ENCODE measurements at places on chromosomes 5 and 9.
A peak's percentile ranks its signal among the peaks of the same experiment; 100 is the strongest.

DNA sequence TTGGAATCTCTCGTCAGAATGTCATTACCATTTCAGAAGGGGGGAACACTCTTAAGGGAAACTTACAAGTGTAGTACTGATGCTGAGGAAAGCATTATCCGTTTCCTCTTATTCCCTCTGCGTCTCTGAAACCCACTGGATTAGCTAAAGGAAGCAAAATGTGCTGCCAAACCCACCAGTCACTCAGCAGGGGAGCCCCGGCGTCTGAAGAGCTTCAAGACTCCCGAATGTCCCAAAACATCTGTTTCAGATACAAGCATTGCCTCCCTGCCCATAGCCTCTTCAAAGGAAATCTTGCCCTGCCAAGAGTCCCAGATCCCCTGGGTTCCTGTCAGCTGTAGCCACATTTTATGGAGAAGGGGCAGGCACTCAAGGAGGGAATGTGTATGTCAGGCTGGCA lies 1.0 kb upstream of the HCN1 start:
- no peak for DNase-seq

GRCh38 chr5:54644226-54644625 lies 126.7 kb downstream of the SNX18 start:
- DNase-seq = no peak

GRCh38 chr5:135272311-135272805 lies 126.7 kb downstream of the MACROH2A1 start:
- DNase-seq = no peak

GRCh38 chr5:38650946-38651345 lies 94.5 kb upstream of the LIFR start:
- DNase-seq = no peak

- DNase-seq = no peak
These were observed 8.9 kb downstream of the SPINK14 start for GRCh38 chr5:148177207-148177606.

- DNase-seq = no peak
These were observed 10.4 kb upstream of the GLIPR2 start for GRCh38 chr9:36126016-36126730.

- peak; percentile 75 for DNase-seq
These were observed at the start of gene MCC for GRCh38 chr5:113487781-113488644. Gene MCC, minus strand, starts transcription at chr5:113488453.

GRCh38 chr5:134517553-134517952 lies 7.9 kb upstream of the JADE2 start:
- DNase-seq = no peak

DNA sequence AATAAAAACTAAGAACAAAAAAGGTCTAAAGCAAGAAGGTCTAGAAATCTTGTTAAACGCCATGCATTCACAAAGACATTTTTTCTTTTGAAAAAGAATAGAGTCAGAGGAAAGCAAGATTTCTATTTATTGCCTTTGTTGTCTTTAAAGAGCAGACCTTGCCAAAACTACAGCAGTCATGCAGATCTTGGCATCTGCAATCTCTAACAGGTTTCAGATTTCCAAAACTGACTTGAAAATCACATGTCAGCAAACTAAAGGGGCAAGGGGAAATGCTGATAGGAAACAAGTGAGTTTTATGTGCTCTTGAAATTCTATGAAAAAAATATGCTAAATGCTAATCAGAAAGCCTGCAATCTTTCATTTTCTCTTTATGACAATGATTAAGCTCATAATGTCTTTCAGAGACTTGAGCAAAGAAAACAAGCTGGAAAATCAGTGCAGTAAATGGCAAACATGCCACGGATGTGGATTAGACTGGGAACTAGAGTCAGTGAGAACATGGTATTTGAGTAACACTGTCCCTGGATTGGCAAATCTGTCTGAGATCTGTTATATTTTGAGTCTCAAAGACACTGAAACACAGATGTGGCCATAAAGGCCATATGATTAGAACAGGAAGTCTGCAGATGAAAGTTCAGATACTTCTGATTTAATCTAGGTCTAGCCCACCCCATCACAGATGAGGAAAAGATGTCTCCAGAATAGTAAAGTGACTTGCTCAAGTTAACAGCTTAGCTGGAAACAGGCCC lies 361.4 kb upstream of the RPS23 start:
- DNase-seq = no peak

DNA sequence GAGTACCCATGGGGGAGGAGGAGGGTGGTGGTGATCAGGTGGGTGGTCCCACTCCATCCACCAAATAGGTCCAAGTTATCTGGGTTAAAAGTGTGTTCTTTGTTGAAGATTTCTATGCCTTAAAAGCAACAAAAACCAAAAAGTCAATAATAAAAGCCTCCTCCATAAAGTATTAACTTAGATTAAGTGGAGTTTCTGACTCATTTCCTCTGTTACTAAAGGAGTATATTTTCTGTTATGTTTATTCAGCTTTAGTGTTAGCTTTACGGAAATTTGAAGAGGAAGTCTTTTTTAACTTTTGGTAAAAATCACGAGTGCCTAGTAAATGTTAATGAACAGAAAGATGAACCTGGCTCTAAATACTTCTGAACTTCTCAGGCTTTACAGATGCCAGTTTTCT lies 17.8 kb downstream of the FBXO38 start:
- DNase-seq = no peak

DNA sequence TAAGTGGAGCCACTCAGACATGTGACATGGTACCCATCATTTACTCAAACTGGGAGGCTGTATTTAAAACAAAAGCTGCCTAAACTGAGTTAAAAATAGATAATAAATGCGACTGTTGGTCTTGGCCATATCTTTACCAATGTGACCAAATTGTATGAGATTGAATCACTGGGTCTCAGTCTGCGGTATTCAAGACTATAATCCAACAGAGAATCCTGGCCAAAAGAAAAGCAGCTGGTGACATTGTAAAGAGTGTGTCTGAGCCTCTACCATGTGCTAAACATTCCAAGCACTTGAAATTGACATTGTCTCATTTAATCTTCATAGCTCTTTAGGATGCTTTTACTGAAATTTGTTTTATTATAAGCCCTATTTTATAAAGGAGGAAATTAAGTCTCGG lies 282.6 kb downstream of the ZNF608 start:
- no peak for DNase-seq

DNA sequence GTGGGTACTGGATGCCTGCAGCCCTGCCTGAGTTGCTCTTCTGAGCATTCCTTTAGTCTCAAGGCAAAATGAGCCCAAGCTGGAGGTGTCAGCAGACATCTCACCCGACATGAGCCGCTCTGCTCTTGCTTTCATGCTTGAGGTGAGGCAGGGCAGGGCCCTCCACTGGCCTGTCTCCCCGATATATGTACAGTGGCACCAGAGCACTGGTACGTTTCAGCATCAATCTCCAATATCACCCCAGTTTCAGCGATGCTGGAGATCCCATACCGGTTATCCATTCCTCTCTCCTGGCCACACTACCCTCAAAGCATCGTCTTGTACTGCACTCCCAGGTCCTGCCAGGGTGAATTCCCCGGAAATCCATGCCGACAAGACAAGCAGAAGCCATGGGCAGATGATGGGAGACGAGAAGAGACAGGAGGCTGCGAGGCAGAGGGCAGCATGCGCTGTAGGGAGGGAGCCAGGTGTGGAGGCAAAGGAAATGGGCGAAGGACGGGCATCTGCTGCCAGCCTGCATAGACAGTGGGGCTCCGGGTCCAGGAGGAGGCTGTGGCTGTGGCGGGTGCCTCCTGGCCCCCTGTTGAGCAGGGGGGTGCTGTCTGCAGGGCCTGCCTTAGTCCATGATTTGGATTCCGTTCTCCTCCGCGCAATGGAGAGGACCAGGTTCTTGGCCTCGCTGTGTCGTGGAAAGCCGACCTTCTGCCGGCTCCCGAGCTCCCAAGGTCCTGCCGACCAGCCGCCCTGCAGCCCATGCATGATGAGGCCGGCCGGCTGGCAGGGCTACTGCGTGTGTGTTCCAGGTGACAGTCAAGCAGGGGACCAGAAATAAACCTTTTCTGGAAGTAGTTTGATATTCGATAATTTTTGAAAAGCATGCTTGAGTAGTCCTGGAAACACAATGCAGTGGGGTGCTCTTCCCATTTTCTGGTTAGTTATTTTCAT lies 152.2 kb upstream of the IRX2 start:
- DNase-seq = no peak

GRCh38 chr9:137269231-137269772 lies 8.2 kb upstream of the TOR4A start:
- DNase-seq = peak; percentile 84

- no peak for DNase-seq
These were observed 163.3 kb upstream of the LHFPL2 start for GRCh38 chr5:78811866-78812265.

- no peak for DNase-seq
These were observed 63.5 kb upstream of the GARNL3 start for GRCh38 chr9:127201071-127201541.

DNA sequence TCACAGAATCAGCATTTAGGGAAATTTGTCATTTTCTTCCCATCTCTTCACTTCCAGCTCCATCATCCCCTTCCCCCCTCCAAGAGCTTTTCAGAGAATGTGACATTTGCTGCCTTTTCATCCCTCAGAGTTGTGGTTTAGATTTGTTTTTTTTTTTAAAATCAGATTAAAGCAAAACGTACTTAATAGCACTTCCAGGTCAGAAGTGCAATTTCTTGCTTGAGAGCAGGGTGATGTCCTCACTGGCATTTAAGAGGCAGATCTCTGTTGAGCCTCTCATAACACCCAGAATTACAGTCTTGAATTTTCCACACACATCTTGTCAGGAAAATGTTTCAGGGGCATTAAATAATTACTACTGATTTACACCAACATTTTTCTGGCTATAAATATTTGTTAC lies 236.8 kb upstream of the VLDLR start:
- no peak for DNase-seq

DNA sequence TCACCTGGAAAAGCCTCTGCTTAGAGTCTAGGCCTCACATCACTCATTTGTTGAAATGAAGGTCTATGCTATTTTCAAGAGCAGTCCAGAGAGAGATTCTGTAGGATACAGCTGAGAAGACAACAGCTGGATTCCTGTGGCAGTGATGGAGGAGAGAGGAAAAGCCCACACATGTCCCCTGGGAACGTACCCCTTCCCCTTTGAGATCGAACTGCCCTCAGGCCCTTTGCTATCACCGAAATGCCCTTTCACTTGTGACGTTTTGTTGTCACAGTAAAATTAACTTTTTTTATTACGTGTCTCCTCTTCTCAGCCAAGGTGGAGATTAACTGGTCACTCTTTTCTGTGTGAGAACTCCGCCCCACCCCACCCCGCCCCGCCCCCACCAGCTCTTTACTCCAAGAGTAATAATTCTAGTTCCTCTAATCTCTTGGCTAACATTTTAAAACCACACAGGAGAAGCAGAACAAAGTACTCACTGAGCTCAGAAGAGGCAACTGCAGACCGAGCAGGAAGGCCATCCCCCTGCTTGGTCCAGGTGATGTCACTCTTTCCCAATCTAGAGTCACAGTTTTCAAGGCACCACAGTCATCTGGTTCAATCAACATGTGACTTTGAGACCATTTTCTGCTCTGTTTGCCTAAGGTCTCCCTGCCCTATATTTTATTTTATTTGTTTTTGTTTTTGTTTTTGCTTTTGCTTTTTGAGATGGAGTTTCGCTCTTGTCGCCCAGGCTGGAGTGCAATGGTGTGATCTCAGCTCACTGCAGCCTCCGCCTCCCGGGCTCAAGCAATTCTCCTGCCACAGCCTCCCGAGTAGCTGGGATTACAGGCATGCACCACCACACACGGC lies 105.6 kb downstream of the SUSD1 start:
- peak; percentile 48 for DNase-seq

GRCh38 chr5:159951834-159952233 lies 35.6 kb downstream of the ADRA1B start:
- no peak for DNase-seq

- peak; percentile 72 for DNase-seq
These were observed 6.1 kb downstream of the SUSD3 start for GRCh38 chr9:93064392-93065134.

DNA sequence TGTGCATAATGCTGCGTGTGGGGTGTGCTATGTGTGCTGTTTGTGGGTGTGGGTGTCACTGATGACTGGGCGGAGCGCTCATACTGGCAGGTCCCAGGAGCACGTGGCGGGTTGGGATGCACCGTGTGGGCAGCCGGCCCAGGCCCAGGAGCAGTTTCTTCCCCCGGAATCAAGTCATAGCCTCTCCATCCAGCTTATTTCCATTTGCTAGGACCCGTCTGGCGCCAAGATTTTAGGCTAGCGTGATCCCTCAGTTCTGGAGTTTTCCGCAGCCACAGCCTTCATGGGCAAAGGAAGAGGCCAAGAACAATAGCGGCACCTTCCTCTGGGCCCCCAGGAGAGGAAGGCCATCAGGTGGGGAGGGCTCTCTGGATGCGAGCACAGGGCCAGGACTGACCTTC lies 43.3 kb upstream of the NEURL1B start:
- DNase-seq = no peak

DNA sequence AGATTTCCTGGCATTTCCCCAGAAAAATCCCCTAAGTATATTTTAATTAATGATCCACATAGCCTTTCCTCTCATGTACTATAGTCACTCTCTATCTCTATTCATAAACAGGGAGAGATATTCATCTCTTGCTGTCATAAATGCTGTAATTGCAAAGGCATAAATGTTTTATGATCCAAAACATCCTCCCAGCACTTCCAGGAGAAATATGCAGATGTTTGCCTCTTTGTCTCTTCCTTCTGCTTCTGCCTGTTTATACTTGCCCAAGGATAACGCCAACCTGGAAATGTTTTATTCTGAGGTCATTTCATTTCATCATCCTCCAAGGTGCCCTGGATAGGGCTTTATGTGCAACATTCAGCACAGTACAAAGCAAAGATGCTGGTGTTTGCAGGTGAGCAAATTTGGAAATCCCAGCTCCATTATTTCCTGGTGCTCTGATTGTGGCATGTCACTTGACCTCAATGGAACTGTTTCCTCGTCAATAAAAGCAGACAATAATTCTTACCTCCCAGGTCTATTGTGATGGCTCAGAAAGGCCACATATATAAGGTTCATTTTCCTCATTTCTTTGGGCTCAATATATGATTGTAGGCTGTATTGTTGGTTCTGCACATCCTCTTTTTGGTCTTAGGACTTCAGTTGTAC lies 6.9 kb downstream of the TNFSF15 start:
- DNase-seq = no peak

DNA sequence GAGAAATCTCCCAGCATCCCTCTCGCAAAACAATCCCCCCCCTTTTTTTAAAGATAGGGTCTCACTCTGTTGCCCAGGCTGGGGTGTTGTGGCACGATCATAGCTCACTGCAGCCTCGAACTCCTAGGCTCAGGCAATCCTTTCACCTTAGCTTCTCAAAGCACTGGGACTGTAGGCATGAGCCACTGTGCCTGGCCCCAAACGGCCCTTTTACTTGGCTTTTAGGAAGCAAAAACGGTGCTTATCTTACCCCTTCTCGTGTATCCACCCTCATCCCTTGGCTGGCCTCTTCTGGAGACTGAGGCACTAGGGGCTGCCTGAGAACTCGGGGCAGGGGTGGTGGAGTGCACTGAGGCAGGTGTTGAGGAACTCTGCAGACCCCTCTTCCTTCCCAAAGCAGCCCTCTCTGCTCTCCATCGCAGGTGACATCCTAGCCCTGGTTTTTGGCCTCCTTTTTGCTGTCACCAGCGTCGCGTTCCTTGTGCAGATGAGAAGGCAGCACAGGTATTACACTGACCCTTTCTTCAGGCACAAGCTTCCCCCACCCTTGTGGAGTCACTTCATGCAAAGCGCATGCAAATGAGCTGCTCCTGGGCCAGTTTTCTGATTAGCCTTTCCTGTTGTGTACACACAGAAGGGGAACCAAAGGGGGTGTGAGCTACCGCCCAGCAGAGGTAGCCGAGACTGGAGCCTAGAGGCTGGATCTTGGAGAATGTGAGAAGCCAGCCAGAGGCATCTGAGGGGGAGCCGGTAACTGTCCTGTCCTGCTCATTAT lies 6.8 kb downstream of the CA9 start:
- DNase-seq = no peak
